ENCODE measurements at places on chromosomes 13 and 19.
A peak's percentile ranks its signal among the peaks of the same experiment; 100 is the strongest.

DNA sequence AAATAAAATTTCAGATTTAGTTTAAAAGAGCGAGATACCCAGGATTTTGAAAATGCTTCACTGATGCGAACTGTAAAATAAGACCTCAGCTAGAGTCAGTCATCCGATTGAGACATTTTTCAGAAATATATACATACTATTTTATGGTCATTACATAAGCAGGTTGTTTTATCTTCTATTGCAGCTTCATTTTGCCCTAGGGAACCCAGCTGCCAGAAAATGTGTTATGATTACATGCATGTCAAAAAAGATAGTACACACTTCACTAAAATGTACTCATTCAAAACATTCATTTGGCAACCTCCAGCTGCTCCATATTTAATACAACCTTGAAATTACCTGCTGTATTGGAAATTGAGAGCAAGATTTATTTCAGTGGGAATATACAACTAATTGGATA, 483.8 kb upstream of the SLITRK6 start:
- DNase-seq: no peak

GRCh38 chr19:36449059-36449670, 30.7 kb upstream of the ZFP82 start:
- no peak for DNase-seq

DNA sequence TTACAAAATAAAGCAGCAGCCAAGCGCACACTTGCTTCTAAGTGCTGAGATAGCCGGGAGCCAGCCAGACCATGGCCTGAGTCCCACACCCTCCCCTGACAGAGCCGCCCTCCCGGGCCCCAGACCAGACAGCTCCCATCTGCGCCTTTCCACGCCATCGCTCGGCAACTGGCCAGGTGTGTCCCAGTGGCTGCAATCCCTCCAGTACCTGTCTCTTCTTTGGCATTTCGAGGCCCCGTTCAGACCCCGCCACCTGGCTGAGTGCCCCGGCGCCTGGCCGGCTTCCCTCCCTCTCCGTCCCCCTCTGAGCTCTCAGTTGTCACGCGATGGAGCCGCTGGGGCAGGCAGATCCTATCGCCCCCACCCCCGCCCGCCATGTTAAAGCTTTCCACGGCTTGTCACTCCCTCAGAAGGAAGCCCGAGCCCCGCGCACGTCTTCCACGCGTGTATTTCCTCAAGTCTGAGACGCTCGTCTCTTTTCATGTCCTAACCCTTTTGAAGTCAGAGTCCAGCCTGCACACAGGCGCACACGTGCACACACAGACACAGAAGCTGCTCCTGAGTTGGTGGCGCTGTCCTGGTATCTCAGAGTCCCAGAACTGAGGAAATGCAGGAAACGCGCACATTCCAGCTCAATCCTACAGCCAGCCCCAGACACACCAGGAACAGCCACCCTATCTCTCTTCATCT, 7.9 kb downstream of the MLLT1 start:
- DNase-seq: peak; percentile 1

DNA sequence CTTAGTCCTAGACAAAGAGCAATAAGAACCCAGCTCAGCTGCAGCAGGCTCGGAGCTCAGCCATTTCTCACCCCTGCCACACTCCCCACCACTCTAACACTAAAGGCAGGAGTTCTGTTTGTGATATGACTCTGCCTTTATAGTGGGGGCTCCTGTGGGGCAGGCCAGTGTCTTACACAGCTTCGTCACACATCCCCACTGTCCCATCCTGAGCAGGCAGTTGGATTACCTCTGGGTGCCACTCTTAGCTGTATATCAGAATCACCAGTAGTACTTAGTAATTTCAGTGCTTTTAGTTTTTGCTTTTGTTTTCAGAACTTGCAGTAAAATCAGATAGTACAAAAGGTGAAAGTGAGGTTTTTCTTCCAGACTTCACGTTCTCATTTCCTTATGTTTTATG, 16.8 kb downstream of the SAMD4B start:
- DNase-seq: no peak

GRCh38 chr13:95246292-95247082, 54.8 kb downstream of the ABCC4 start:
- no peak for DNase-seq

GRCh38 chr13:78978381-78978998, 319.5 kb upstream of the OBI1 start:
- DNase-seq: peak; percentile 96

DNA sequence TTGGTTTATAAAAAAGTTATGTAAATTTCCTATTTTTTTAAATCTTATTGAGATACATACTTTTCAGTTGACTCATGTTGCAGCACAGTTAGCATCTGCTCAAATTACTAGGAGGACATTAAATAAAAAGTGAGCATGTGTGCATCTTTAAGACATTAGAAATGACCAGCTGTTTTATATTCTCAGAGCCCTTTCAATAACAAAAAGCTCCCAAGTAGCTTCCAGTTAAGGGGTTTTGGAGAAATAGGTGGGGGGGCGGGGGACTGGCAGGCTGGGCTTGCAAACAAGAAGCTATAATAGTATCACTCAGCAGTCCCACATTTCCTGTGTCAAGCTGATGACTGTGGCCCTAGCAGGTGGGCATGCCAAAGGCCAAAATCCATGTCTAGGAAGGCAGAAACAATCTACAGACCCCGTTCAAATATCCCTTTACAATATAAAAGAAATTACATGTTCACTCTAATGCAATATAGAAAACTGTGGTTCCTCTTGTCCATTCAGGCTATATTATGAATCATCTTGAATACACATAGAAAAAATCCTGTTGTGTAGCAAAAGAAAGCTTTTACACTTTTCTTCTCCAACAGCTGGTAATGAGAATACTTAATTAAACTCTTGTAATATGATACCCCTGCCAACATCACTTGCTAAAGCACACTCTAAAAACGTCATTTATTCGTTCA, 1713.2 kb upstream of the SLC10A2 start:
- no peak for DNase-seq

- peak; percentile 98 for DNase-seq
Measured at GRCh38 chr19:54464630-54465425, 1.2 kb upstream of the LENG9 start.

GRCh38 chr13:59478908-59479307, 684.8 kb downstream of the DIAPH3 start:
- no peak for DNase-seq

DNA sequence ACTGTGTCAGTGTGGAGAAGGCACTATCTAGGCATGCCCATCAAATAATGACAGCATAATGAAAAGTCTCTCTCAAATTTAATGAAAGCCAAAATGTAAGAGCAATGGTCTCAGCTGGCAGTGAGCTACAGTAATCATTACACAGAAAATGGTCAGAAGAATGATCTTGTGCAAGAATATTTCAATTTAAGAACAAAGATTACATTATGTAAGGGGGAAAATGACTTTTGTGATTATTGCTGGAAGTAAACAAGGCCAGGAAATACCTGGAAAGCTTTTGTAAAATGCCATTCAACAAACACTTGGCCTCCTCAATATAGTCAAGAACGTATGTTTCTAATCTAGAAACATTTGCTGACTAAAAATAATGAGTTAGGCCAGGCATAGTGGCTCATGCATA, 89.1 kb downstream of the CAB39L start:
- DNase-seq: no peak

GRCh38 chr19:57560049-57560491, 407 bp upstream of the ZNF550 start:
- DNase-seq: no peak

All from NCI-H526 (cell line).